ENCODE measurements at places on chromosomes 7 and 10. TPM values are rescaled to one million over a fixed set of nuclear protein-coding genes. Genes with fewer than 3 reads are reported as not detected.

The MYO1G gene
- polyA plus RNA-seq = 2.2 TPM

GRCh38 chr10:74585231-74586087 is 240.9 kb upstream of the KAT6B start:
- no peak overlapping the region for H3K27ac ChIP-seq
- H3K27me3 ChIP-seq = no peaks in the 10 kb centered on the region
- DNase-seq = no peak
- H3K4me1 ChIP-seq = no peaks in the 10 kb centered on the region
- no peaks in the 10 kb centered on the region for H3K36me3 ChIP-seq

GRCh38 chr10:24698270-24698669 is 25.4 kb downstream of the ARHGAP21 start:
- DNase-seq = no peak
- H3K27ac ChIP-seq = no peak overlapping the region
- H3K27me3 ChIP-seq = no peaks in the 10 kb centered on the region
- H3K4me1 ChIP-seq = no peaks in the 10 kb centered on the region
- H3K4me3 ChIP-seq = no peak overlapping the region
- no peaks in the 10 kb centered on the region for H3K36me3 ChIP-seq

The HBP1 gene
- polyA plus RNA-seq = 68.7 TPM

The ADCY1 gene
- polyA plus RNA-seq = 1.4 TPM

The PRSS37 gene
- 0.34 TPM for polyA plus RNA-seq

The OR2A5 gene
- under 0.01 TPM for polyA plus RNA-seq

GRCh38 chr10:128680116-128680515 is 553.9 kb upstream of the MKI67 start:
- DNase-seq = no peak
- H3K4me1 ChIP-seq = no peaks in the 10 kb centered on the region
- peaks cover 9% of the 10 kb centered on the region for H3K27me3 ChIP-seq
- no peaks in the 10 kb centered on the region for H3K36me3 ChIP-seq

The SOSTDC1 gene
- 11.0 TPM for polyA plus RNA-seq

- H3K4me3 ChIP-seq = no peak overlapping the region
- peaks cover 14% of the 10 kb centered on the region for H3K4me1 ChIP-seq
- DNase-seq = peak; percentile 48
- no peak overlapping the region for H3K27ac ChIP-seq
- H3K36me3 ChIP-seq = no peaks in the 10 kb centered on the region
Observed at GRCh38 chr7:106287786-106288185, 3.0 kb upstream of the NAMPT start.

The TIMM23 gene
- polyA plus RNA-seq = 52.0 TPM

The PDZD7 gene
- polyA plus RNA-seq = 95.8 TPM

DNA sequence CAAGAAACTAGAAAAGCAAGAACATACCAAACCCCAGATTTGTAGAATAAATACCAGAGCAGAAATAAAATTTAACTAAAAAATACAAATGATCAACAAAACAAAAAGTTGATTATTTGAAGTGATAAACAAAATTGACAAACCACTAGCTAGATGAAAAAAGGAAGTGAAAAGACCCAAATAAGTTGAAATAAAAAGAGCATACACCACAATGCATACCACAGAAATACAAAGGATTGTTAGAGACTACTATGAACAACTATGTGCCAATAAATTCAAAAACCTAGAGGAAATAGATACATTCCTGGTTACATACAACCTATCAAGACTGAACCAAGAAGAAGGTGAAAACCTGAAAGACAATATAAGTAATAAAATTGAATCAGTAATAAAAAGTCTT is 333.4 kb downstream of the SH2D4B start:
- no peak overlapping the region for H3K4me3 ChIP-seq
- H3K27ac ChIP-seq = no peak overlapping the region
- no peak for DNase-seq
- H3K4me1 ChIP-seq = no peaks in the 10 kb centered on the region

DNA sequence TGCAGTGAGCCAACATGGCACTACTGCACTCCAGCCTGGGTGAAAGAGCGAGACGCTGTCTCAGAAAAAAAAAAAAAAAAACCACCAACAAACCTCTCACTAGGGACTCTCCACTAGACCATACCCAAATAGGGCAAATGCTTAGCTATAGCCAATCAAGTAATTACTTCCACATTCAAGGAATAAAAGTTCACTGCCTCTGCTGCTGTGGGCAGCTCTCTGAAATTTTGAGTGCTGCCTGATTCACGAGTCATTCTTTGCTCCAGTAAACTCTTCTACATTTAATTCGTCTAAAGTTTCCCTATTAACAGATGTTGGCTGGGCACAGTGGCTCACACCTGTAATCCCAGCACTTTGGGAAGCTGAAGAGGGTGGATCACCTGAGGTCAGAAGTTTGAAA is 4.7 kb upstream of the NRBF2 start:
- H3K27me3 ChIP-seq = no peaks in the 10 kb centered on the region

The EVX1 gene
- not detected for polyA plus RNA-seq

- no peak overlapping the region for H3K4me3 ChIP-seq
- DNase-seq = peak; percentile 12
- H3K36me3 ChIP-seq = no peaks in the 10 kb centered on the region
- no peaks in the 10 kb centered on the region for H3K27me3 ChIP-seq
- H3K4me1 ChIP-seq = peaks cover 3% of the 10 kb centered on the region
Observed at GRCh38 chr7:92137557-92137956, 3.3 kb upstream of the CYP51A1 start.

- no peak overlapping the region for H3K27ac ChIP-seq
- no peak for DNase-seq
- H3K4me1 ChIP-seq = peaks cover 8% of the 10 kb centered on the region
- no peaks in the 10 kb centered on the region for H3K36me3 ChIP-seq
- no peak overlapping the region for H3K4me3 ChIP-seq
Observed at GRCh38 chr10:78914502-78915189, 154.1 kb upstream of the ZMIZ1 start.

GRCh38 chr10:128950916-128951275 is 516.1 kb upstream of the MGMT start:
- no peaks in the 10 kb centered on the region for H3K36me3 ChIP-seq
- no peak overlapping the region for H3K4me3 ChIP-seq
- DNase-seq = no peak
- H3K27ac ChIP-seq = no peak overlapping the region
- no peaks in the 10 kb centered on the region for H3K27me3 ChIP-seq
- no peaks in the 10 kb centered on the region for H3K4me1 ChIP-seq

The FGFBP3 gene
- polyA plus RNA-seq = 1.9 TPM

DNA sequence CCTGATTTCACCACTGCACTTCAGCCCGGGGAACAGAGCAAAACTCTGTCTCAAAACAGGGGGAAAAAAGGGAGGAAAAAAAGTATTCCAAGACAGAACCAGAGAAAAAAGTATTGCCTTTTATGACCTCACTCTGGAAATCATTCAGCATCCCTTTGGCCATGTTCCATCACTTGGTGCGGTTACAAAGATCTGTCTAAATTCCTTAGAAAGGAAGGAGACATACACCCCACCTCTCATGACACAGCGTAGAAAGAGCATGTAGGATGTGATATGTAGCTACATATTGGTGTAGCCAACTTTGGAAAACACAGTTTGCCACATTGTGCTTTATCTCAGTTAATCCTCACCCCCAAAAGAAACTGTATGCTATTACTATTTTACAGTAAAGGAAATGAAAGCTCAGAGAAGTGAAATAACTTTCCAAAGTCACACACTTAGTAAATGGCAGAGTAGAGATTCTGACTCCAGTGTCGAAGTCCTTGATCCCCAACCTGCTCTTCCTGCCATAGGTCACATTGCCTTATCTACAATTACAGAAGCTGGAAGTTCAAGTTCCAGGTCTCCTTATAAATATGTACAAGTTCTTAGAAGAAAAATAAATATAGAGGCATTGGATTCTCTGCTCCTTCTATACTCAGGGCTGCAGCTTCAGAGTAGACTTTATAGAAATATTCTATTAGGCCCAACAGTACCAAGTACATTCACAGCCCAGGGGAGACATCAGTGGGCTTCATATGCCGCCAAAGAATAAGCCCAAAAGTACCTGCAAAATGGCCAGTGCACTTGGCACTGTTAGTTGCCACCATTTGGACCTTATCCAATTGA is 91.6 kb upstream of the KMT2E start:
- DNase-seq = peak; percentile 77
- peaks cover 9% of the 10 kb centered on the region for H3K36me3 ChIP-seq
- peak overlapping the region; percentile 94 for H3K27ac ChIP-seq
- H3K4me1 ChIP-seq = peaks cover 22% of the 10 kb centered on the region

DNA sequence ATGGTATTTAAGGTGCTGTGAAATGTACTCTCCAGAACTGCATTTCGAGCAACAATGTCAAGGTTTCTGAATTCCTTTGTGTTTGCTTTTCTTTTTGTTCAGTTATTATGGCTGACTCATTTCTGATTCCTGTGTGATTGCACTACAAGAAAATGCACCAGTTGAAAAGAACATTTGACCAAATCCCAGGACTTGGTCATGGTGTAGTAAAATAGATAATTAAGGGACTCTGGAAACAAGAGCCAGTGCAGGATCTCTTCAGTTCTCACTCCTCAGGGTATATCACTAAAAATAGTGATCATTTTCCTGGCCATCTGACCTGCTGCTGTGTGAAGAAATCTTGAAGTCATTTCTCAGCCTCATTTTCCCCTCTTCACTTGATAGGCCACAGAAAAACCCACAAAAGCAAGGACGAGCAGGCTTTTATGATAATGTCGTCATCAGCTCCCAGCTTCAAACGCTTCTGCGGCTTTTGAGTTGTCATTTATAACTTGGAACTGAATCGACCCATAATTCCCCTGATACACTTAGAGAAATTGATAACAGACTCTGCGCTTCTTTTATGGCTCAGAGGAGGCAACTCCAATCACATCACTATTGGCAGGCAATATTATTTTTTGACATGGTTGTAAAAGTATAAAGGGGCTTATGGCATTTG is 274.7 kb downstream of the HDAC9 start:
- no peaks in the 10 kb centered on the region for H3K36me3 ChIP-seq
- no peak overlapping the region for H3K27ac ChIP-seq
- no peak for DNase-seq

DNA sequence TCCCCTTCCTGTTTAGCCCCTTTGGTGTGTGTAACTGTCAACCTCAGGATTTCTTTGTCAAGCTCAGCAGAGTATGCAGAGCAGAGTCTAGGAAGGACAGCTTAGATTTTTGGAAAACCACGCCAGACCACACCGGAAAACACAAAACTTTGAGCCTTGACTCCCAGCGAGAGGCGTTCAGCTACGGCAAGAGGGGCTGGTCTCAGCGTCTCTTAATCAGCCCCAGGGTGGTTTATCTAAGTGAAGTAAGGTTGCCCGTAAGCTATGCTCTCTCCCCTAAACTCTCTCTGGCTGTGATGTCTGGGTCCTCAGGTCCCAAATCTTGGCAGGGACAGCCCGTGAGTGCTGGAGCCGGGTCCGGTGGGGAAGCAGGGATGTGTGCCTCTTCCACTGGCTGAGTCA is 230.9 kb downstream of the KLF6 start:
- H3K27me3 ChIP-seq = no peaks in the 10 kb centered on the region
- H3K36me3 ChIP-seq = no peaks in the 10 kb centered on the region
- no peaks in the 10 kb centered on the region for H3K4me1 ChIP-seq
- H3K27ac ChIP-seq = no peak overlapping the region
- no peak for DNase-seq
- no peak overlapping the region for H3K4me3 ChIP-seq

DNA sequence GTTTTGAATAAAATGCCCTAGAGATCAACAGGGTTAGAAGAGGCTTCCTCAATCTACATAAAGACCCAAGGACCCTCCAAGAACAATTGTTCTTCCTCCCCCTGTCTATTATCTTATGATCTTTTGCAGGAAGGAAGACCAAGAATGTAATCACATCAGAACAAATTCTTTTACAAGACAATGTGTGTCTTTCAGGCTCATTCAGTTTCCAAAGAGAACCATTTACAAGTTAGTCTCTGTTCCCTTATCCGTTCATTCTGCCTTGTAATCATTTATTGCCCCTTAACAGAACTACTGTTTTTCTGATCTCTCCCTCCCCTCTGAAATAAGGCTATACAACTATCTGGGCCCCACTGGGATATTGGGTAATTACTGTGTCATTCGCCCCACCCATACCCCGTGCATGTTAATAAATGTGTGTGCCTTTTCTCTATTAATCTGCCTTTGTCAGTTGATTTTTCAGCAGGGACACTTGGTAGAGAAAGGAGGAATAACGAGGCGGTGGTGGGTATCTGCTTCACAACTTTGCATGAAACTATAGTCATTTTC is 5.7 kb upstream of the MKRN1 start:
- peaks cover 12% of the 10 kb centered on the region for H3K4me1 ChIP-seq
- no peak overlapping the region for H3K4me3 ChIP-seq
- peak overlapping the region; percentile 43 for H3K27ac ChIP-seq
- H3K36me3 ChIP-seq = no peaks in the 10 kb centered on the region

All from large intestine (tissue), 12 donors.